ENCODE measurements at places on chromosomes 7 and 10.

GRCh38 chr10:49010295-49010694, 70.7 kb upstream of the LRRC18 start:
- DNase-seq: peak; percentile 27

DNA sequence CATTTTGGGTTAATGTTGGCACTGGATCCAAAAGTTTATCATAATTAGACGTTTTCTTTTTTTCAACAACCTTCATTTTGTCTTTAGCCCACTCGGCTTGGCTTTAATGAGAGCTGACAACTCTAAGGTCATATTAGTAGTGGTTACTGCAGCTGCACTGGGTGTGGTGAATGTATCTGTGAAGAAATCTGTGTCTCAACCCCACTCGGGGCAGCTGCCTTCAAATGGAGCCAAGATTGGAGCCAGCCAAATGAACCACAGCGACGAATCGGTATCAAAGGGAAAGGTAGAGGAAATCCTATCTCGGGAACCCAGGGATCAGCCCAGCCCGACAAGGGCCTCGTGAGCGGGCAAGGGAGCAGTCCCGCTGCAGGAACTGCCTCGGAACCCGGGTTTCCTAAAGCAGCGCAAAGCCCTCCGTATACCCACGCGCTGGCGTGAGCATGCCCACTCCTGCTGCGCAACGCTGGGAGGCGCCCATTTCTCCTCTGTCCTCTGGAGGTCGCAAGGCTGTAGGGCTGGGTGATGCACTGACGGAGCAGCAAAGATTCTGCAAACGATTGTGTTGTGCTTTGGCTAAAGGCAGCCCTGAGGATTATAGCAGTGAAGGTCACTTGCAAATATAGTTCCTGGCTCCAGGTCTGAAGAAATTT, 98.7 kb upstream of the MBL2 start:
- DNase-seq: no peak

- DNase-seq: peak; percentile 92
These were observed 33.8 kb downstream of the VOPP1 start for GRCh38 chr7:55538538-55538937.

DNA sequence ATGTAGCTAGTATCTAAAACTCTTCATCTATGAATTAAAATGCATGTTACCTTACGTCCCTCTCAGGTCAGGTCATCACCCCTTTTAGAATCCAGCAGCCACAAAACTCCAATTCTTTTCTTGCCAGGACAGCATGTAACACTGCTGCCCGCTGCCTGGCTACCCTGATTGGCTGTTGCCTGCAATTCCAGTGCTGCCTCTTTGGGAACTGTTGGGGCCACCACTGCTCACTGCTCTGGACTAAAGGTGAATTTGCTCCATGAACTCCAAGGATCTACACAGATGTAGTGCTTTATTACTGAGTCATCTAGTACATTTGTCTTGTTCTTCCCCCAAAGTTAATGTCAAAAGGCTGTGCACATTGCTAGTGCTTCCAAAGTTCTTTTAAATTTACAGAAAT, 40.4 kb downstream of the SCIN start:
- no peak for DNase-seq

DNA sequence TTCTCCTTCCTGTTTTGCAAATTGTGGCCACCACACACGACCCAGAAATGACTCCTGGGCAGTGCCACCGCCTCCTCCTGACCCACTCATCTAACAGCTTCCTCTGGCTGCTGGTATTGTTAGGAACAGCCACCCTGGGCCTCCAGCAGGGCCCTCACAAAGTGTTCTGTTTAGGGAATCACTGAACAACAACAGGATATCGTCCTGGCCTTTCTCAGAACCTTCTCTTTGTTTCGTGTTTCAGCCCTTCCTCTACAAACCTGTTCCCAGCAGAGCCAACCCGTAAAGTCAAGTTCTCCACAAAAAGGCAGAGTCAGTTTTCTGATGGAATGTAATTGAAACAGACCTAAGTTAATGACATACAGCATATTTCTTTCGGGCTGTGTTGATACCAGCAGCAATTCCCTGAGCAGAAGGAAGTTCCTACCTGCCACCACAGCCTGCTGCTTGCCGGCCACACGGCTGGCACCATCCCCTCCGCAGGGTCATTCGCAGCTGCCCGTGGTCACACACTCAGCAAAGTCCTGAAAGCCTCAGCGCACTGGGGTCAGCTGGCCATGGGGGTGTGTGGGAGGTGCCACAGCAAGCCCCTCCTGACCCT, 91.7 kb upstream of the PITRM1 start:
- peak; percentile 63 for DNase-seq

DNA sequence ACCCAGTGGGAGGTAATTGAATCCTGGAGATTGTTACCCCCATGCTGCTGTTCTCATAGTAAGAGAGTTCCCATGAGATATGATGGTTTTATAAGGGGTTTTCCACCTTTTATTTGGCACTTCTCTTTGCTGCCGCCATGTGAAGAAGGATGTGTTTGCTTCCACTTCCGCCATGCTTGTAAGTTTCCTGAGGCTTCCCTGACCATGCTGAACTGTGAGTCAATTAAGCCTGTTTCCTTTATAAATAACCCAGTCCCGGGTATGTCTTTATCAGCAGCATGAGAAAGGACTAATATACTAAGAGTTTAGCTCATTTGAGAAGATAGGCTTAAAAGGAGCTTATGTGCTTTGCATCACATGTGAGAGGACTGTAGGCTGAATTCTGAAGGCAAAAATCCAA, 29.3 kb downstream of the TMEM248 start:
- no peak for DNase-seq

- DNase-seq: no peak
These were observed 202.9 kb downstream of the TRIL start for GRCh38 chr7:28755255-28755654.

GRCh38 chr7:70406186-70406949, 725.6 kb upstream of the GALNT17 start:
- no peak for DNase-seq

- no peak for DNase-seq
These were observed 10.1 kb downstream of the PON2 start for GRCh38 chr7:95424716-95425115.

GRCh38 chr10:44044549-44044948, 340.3 kb downstream of the CXCL12 start:
- DNase-seq: no peak

- no peak for DNase-seq
These were observed 149.4 kb downstream of the LYZL1 start for GRCh38 chr10:29438271-29438670.

- no peak for DNase-seq
These were observed 76.6 kb upstream of the ABI1 start for GRCh38 chr10:26937371-26937770.

DNA sequence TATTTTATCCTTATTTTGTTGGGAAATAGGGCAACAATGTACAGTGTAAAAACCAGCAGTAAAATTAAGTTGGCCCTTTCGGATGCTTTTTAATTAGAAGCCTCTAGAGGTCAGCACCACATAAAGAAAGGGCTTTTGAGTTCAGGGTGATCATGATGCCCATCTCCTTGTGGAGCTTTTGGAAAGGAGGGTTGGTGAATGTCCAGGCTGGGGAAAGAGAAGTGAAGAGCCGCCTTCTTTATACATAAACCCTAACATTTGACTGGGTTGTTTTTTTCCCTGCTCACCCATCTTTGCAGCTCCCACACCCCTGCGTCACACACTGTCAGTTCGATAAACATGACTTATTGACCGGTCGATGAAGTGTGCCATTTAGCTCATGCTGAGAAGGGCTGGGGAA, 29.8 kb downstream of the MTURN start:
- peak; percentile 90 for DNase-seq

DNA sequence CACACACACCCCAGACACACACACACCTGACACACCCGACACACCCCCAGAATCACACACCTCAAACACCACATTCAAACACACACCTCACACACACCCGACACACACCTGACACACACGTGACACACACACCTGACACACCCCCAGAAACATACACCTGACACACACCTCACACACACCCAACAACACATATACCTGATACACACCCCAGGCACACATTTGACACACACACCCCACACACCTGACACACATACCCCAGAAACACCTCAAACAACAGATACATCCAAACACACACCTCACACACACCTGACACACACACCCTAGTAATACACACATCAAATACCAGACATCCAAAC, 652 bp upstream of the CALY start:
- DNase-seq: no peak

GRCh38 chr10:62992145-62992721, 140.9 kb upstream of the NRBF2 start:
- peak; percentile 8 for DNase-seq

DNA sequence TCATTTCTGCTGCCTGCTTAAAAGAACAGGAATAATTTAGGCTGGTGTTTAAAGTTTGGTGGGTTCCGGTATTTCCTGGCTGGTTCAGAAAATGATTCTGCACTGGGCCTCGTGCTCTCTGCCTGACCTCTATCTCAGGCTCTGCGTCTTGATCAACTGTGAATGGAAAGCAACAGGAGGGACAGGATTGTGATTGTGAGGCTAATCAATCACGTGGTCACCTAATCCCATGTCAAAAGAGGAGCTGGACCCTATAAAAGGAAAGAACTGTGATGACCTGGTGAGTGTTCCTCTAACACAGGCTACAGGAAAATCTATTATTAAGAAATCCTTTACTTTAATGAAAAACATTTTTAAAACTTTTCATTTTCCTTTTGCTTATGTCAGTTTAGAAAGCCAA, at the start of gene DHX32:
TSS of gene DHX32 (minus strand) at position 101 of the 400 bp plus-strand sequence. CDS start 468 bp downstream, outside the sequence.
- no peak for DNase-seq

- no peak for DNase-seq
These were observed 150.9 kb upstream of the KLF6 start for GRCh38 chr10:3935933-3936359.

GRCh38 chr7:145378197-145378596, 542.3 kb upstream of the TPK1 start:
- no peak for DNase-seq

DNA sequence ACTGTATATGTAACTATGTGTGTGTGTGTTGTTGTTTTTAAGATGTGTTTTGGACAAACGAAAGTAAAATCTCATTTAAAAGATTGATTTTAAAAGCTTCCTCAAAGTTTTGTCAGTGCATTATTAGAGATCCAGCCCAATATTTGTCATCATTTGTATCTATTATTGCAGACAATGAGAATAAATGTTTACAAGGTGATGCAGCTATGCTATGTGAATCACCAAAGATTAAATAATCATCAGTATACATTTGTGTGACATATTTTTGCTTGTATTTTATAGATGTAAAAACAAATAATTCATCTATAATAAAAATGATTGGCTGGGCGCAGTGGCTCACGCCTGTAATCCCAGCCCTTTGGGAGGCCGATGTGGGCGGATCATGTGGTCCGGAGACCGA, 35.3 kb upstream of the RTKN2 start:
- no peak for DNase-seq

GRCh38 chr7:23472556-23472955, 2.3 kb upstream of the IGF2BP3 start:
- no peak for DNase-seq

GRCh38 chr10:124742413-124743190, 1.6 kb downstream of the FAM53B start:
- no peak for DNase-seq

DNA sequence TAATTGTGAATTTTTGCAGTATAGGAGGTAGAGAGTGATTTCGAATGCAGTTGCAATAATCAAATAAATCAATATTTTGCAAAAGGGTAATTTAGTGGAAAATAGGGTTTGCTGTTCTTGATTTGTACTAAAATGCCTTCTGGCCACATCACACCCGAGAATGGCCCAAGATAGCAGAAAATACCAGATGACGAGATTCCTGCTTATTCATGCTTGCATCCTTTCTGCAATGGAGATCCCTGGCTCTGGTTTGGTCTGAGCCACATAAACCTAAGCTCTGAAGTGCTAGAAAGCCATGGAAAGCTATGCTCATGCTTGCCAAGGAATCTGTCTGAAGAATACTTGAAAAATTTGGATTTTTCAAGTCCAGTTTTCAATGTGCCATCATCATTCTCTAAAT, 634.2 kb upstream of the COBL start:
- no peak for DNase-seq

GRCh38 chr7:90459888-90460287, 9.6 kb upstream of the PTTG1IP2 start:
- DNase-seq: no peak

DNA sequence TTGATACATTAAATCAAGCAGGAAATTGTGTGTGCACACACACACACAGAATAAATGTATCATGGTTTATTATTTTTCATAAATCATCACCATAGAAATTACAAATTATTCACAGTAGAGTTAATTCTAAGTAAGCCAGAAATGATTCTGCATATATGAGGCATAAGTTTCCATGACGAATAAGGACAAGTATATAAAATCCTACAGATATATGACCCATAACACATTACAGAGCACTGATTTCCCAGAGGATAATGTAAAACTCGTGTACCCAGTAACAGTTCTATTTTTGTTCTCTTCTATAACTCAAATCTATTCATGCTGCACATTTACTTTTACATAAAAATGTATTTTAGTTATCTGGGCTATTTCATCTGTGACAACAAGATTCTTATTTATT, 169.7 kb downstream of the LRRTM3 start:
- DNase-seq: no peak

DNA sequence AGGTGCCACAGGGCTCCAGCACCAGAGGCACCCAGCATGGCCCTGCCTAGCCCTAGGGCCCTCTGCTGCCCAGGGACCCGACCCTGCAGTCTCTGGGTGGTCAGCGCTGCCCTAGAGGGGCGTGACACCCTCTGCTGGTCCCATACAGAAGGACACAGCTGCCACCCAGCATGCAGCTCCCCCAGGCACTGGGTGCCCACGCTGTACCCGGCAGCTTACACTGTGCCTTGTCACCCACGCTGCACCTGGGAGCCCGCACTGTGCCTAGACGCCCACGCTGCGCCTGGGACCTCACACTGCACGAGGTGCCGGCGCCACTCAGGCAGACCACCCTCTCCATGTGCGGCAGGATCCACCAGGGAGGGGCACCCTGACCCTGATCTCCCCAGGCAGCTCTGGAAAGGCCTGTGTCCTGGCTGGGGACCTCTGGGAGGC, 55.2 kb downstream of the PWWP2B start:
- DNase-seq: peak; percentile 25

DNA sequence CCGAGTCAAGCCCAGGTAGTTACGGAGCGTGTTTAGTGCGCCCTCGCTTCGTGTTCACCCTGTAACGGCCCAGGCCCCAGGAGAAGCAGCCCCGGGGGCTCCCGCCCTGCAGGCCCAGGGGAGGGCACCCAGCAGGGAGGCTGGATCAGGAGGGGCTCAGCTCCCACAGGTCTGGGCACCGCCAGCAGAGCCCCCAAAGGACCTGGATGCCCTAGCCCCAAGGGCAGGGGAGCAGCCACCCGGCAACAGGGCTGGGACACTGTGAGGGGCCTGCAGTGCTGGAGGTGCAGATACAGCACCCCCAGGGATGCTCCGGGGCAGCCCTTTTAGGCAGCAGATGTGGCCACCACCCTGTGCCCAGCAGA, 35.2 kb downstream of the PWWP2B start:
- no peak for DNase-seq

DNA sequence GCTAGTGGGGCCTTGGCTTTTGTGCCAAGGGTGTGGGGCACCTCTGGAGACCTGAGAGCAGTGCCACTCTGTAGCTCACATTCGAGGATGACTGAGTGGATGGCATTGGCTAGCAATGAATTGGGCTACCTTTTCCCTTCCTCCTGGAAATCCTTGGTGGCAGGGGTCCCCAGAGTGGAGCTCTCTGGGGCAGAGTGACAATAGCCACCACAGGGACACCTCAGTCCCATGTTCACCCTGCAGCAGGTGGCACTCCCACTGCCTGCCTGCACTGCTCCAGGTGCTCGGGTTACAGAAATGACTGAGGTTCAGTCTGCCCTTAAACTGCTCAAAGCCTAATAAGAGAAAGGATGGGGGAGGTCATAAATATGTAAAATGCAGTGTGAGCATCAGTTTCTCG, 17.8 kb downstream of the BTBD16 start:
- no peak for DNase-seq

- no peak for DNase-seq
These were observed 355.1 kb upstream of the MGMT start for GRCh38 chr10:129111922-129112321.

All from suppressor macrophage treated with lipopolysaccharide for 1 hour (primary cell).